ENCODE measurements at places on chromosomes 7 and 10. TPM values are rescaled to one million over a fixed set of nuclear protein-coding genes. Genes with fewer than 3 reads are reported as not detected.

DNA sequence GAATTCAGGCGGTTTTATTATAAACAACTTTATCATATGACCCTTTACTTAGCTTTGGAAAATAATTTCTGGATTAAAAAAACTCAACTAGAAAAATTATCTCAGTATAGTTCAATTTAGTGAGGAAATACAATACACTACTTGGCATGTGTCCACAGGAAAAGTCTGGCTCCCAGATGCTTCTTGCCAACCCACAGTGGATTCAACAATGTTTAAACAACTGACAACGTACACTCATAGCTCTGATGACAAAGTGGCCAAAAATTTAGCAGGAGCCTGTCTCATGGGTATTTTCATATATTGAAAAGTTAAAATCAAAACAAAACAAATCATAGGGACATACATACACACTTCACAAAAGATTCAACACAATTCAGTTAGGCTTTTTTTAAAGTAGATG lies 158.8 kb downstream of the SKAP2 start:
- no peak for DNase-seq

GRCh38 chr10:33807531-33808359 lies 473.3 kb upstream of the NRP1 start:
- no peak for DNase-seq

GRCh38 chr10:26574783-26575182 lies 122.7 kb upstream of the PDSS1 start:
- DNase-seq: no peak

GRCh38 chr10:43136995-43137716 lies 1.1 kb upstream of the CSGALNACT2 start:
- no peak for DNase-seq

GRCh38 chr10:53422223-53422888 lies 649.8 kb upstream of the MBL2 start:
- DNase-seq: no peak

GRCh38 chr10:38605153-38605661 lies 511.1 kb downstream of the ZNF37A start:
- DNase-seq: no peak

- DNase-seq: no peak
These were observed 16.6 kb upstream of the LANCL2 start for GRCh38 chr7:55348502-55348901.

DNA sequence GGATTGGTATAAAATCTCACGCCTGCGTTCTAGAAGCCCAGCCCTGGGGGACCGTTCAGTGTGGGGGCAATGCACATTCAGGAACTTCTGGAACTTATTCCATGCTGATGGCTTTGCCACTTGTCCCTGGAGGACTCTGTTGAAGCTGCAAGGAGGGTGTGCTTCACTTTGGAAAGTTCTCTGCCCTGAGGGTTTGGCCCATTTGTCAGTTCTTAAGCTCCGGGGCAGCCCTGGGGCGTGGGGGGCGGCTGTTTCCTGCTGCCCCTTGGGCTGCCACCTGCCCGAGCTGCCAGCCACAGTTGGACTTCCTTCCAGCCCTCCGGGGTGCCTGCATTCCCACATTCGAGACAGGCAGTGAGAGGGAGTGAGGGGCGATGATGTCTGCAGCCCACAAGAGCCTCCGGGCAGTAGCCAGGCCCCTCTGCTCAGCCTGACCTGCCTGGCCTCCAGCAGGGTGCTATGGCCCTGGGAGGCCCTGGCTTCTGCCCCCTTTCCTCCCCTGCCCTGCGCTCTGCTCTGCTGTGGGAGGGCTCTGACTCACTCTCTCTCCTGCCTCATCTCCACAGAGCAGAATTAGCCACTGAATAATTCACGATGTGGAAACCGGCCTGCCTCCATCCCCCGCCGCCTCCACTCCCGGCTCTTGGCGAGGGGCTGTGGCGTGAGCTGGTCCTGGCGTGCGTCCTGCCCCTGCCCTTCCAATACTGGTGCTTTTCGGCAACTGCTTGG lies 1.9 kb downstream of the TTYH3 start:
- DNase-seq: peak; percentile 60

DNA sequence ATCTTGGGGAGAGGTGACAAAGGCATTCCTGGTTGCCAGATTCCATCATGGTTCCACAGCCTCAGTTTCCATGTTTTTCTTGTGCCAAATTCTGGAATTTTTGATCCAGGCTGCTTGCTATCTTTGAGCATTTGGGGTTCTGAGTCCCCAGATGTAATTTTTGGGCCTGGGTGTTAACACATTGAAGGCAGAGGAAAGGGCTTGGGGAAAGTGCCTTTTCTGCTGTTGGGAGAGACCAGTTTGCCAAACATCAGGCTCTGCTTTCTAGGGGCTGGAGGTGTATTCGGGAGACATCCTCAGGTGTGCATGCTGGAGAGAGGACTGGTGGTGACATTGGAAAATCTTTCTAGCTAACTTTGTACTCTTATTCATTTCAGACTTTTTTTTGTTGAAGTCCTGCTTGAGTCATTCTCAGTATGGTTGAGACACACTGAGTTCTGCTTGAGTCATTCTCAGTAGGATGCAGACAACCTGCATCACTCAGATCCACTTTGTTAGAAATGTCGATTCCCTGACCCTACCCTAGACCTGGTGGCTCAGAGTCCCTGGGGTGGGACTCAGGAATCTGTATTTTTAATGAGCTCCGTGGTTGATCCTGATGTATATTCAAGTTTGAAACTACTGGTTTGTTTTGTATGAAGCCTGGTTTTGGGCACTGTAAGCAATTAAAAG lies 101.0 kb downstream of the LRMDA start:
- DNase-seq: no peak

GRCh38 chr7:37018954-37019353 lies 294.7 kb upstream of the AOAH start:
- no peak for DNase-seq

DNA sequence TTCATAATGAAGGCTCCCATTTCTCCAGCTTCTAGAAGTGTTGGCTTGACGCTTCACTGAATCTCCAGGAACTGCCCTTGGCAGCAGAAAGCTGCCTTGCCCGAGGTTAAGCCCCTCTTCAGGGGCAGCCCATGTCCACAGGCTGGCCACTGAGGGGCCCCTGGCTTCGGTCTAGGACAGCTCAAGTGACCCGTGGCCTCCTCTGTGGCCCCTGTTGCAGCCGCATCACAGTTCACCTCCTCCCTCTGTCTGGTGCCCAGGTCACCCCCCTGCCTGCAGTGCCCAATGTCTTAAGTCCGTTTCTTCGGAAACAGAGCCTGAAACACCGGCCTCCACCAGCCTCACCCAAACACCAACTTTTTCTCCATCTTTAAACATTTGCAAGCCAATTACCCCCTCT lies 279.2 kb upstream of the MKI67 start:
- no peak for DNase-seq

DNA sequence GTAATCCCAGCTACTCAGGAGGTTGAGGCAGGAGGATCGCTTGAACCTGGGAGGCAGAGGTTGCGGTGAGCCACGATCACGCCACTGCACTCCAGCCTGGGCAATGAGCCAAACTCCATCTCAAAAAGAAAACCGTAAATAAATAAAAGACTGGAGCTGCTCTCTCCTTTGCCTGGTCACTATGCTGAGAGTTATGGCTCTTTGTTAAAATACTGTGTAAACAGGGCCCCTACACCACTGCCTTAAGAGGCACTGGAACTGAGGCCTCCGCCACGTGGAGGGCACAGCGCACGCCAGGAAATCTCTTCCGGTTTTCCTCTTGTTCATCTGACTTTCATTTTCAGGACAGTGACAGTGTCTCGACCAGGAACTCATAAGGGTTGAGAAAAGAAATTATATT lies 123.3 kb downstream of the PAXIP1 start:
- DNase-seq: no peak

- DNase-seq: no peak
These were observed 270.3 kb downstream of the BBS9 start for GRCh38 chr7:33399528-33400213.

GRCh38 chr7:155566011-155566836 lies 19.9 kb upstream of the CNPY1 start:
- no peak for DNase-seq

GRCh38 chr7:51198654-51199053 lies 118.0 kb downstream of the COBL start:
- DNase-seq: no peak

DNA sequence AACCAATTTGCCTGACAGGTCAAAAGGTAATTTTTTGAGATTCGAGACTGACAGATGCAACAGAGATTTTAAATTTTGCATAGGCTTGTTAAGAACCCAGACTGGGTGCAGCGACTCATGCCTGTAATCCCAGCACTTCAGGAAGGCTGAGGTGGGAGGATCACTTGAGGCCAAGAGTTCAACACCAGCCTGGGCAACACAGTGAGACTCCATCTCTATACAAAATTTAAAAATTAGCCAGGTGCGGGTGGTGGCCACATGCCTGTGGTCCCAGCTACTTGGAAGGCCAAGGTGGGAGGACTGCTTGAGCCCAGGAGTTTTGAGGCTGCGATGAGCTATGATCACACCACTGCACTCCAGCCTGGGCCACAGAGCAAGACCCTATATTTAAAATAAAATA lies 34.6 kb downstream of the AMZ1 start:
- no peak for DNase-seq

DNA sequence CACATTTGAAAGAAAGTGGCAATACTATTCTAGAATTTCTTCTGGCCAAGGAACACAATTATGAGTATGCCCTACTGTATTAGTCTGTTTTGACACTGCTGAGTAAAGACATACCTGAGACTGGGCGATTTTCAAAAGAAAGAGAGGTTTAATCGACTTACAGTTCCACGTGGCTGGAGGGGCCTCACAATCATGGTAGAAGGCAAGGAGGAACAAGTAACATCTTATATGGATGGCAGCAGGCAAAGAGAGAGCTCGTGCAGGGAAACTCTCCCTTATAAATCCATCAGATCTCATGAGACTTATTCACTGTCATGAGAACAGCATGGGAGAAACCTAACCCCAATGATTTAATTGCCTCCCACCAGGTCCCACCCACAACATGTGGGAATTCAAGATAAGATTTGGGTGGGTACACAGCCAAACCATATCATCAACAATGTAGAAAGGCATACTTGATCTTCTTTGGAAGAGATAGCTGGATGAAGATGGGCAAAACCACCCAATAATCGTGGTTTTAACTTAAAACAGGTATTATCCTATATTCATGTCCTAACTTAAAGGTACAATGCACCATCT lies 113.9 kb downstream of the ETV1 start:
- no peak for DNase-seq

The LIPM gene
- not detected for total RNA-seq

The HIF1AN gene
- 54.6 TPM for total RNA-seq

The WDFY4 gene
- 1.6 TPM for total RNA-seq

The SLC29A4 gene
- 2.3 TPM for total RNA-seq

The CYP2C8 gene
- total RNA-seq: not detected

The TAC1 gene
- total RNA-seq: not detected

The KNDC1 gene
- 0.20 TPM for total RNA-seq
